ENCODE measurements at places on chromosomes 5 and 9.

- no peak for DNase-seq
These were observed 182.8 kb upstream of the SLC27A6 start for GRCh38 chr5:128782446-128782845.

GRCh38 chr5:135986891-135987401 lies 32.2 kb upstream of the LECT2 start:
- no peak for DNase-seq

DNA sequence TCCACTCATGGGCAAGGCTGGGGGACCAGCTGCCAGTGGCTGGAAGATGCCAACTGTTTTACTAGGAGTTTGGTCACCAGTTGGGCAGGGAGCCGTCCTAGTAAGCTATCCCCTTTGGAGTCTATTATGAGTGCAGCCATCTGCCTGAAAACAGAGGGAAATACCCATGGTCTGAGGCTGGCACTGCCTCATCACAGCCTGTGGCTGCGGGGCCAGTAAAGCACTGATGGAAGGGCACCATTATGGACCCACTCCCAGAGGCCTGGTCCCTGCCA lies 187.2 kb upstream of the PANK3 start:
- no peak for DNase-seq

DNA sequence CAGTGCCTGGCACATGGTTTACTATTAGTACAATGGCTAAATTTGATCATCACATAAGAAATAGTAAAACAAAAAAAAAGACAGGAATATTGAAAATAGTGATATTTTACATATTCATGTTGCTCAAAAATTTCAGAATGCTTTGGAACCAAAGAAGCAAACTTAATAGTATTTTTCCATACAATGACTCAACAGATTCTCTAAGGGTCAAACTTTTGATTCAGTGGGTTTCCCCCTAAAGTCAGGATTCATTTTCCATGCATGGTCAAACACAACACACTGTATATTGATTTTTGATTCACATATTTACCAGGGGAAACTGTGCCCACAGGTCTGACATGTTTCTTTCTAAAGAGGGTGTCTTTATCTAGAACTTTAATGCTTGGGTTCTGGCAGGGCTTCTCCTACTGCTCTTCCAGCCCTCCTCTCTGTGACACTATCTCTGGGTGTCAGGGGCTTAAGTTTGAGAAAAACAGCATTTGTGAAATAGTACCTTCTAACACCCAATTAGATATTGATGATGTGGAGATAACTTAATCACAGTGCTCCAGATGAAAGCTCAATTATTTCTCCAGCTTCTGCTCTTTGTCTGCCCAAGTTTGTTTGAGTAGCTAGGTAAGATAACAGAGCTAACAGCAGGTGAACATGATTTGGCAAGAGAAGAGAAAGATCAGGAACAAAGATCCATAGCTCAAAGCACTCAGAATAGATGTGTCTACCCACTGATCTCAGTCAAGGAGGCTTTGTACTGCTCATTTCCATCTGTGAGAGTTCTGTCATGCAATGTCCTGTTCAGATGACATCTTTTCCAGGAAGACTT lies 35.5 kb upstream of the ELL2 start:
- DNase-seq: no peak

DNA sequence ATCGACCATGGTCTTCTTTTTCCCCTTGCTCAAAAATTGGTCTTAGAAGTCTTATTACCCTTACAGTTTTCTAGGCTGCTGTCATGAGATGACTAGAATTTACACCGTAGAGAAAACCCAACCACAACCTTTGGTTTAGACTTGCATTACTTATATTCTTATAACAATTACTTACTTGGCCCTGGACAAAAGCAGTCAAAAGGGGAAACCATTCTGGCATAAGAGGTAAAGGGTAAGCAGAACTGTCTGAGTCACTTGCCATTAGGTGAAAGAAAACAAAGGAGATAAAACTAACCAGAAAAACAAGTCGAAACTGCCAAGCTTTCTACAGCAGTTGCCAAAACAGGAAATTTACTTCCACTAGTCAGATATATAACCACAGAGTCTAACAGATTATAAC lies 17.9 kb downstream of the TMEM245 start:
- DNase-seq: peak; percentile 54

DNA sequence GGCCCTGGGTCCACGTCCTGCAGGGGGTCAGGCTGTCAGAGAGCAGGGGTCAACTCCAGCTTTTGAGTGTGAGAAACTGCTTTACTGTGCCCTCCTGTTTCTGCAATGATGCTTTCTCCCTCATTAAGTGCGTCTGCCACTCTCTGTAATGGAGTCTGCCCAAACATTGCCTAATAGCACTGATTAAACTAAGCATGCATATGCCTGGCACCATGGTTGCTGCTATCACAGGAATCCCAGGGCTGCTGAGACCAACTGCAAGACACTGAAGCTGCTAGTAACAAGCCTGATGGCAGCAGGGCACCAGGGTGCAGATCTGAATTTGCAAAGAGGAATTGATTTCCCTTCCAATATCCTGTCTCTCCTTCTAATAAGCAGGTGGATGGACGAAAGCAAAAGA lies 125.3 kb downstream of the SLC24A2 start:
- no peak for DNase-seq

DNA sequence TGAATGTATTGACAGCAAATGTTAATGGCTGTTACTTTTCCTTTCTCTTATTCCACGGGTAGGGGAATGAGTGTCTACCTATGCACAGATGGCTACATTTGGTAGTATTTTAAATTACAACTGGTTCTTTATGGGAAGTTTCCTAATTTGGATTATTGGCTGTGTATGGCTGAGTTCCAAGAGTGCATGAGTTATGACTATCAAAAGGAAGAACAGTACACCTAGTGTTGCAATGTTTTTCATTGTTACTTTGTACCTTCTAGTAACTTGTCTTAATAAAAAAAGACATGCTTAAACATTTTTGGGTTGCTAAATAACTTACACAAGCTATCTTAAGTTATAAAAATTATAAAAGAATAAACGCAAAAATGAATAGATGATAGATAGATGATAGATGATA lies 35.8 kb upstream of the MAMDC2 start:
- no peak for DNase-seq

GRCh38 chr9:87535817-87536539 lies 38.3 kb downstream of the DAPK1 start:
- peak; percentile 45 for DNase-seq

- no peak for DNase-seq
These were observed 59.1 kb downstream of the CHSY3 start for GRCh38 chr5:129963359-129963758.

- DNase-seq: no peak
These were observed 161.0 kb downstream of the ISL1 start for GRCh38 chr5:51544031-51544785.

- no peak for DNase-seq
These were observed 75.4 kb downstream of the NFIB start for GRCh38 chr9:14238518-14238917.
